Stimulated activated naive CD8-positive, alpha-beta T cell treated with anti-CD3 and anti-CD28 coated beads, Interleukin-15, amount 100 ng/mL, for 72 hours (primary cell): ENCODE measurements at places on chromosomes 7 and 10.

DNA sequence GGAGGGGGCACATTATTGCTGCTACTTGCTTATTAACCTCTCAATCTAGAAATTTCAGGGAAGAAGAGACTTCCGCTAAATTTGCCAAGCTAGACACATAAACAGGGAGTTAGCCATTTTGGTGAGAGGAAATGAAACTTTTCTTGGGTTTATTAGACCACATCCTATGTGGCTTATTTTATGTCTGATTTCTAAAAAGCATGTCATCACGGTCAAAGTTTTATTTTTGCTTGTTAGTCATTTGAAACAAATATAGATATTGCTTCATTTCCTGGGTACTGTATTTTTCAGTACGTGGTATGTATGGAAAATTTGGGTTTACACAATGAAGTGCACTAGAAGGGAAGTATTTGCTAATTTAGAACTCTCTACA, 144.1 kb downstream of the TCF7L2 start:
- no peak for DNase-seq

DNA sequence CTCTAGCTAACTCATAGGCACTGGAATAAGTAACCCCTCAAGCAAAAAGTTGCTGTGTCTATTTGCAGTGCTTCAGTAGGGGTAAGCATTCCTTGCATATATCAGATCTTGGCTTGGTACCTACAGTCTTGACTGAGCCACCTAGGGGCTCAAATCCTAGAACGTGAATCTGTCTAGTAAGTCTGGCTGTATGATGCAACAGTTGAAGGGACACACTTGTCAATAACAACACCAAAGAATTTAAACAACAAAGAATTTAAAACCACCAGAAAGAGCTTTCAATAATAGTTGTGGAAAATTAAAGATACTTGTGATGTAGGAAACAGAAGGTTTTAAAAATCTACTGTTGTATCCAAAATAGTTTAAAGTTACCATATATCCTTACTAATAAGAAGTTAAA, 65.4 kb downstream of the EBLN1 start:
- DNase-seq: no peak

- no peak for DNase-seq
Measured at GRCh38 chr7:77205706-77206105, 6.1 kb upstream of the FGL2 start.

DNA sequence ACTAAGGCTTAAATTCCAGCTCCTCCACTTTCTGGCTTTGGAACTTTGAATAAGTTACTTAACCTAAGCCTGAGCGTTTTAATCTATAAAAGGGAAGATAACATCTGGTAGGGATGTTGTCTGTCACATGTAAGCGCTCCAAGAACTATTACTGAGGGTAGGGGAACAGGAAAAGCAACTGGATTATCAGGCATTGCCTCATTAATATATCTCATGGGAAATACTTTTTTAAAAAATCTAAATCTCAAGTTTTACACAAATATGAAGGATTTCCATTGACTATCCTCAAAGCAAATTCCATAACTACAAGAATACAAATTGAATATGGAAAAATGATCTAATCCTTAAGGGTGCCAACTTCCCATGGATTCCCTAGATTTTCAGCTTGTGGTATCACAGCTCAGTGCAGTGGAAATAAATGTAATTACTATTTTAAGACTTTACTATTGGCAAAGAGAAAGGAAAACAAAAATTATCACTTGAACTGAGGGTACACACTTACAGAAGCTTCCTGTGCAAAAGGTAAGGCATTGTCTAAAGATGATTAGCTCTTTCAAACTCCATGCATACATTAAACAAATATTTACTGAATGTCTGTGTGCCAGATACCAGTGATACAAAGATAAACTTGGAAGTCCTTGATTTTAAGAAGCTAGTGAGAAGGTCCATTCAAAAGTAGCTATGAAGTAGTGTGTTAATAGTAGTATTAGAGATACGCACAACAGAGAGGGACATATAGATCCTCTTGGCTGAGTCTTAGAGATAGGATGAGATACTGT, 38.4 kb downstream of the NT5C2 start:
- no peak for DNase-seq

GRCh38 chr7:50308203-50308531, 3.7 kb downstream of the IKZF1 start:
- no peak for DNase-seq

DNA sequence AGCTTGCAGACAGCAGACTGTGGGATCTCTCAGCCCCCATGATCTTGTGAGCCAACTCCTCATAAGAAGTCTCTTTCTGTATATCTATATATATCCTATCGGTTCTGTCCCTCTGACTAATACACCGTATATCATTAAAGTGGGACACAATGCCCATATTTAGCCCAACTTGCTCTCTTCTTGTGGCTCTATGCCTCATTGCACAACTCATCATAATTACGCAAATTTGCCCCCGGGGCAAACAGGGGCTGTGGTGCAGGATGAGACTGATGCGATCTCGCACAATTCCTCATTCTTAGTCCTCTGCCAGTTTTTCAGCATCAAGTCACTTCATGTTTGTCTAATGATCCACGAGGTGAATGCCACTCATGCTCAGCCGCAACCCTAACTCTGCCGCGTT, 183.2 kb downstream of the PRPF18 start:
- DNase-seq: no peak

GRCh38 chr10:108894402-108895301, 1028.7 kb downstream of the XPNPEP1 start:
- DNase-seq: no peak

- DNase-seq: no peak
Measured at GRCh38 chr7:99707096-99707495, 27.3 kb upstream of the CYP3A5 start.

DNA sequence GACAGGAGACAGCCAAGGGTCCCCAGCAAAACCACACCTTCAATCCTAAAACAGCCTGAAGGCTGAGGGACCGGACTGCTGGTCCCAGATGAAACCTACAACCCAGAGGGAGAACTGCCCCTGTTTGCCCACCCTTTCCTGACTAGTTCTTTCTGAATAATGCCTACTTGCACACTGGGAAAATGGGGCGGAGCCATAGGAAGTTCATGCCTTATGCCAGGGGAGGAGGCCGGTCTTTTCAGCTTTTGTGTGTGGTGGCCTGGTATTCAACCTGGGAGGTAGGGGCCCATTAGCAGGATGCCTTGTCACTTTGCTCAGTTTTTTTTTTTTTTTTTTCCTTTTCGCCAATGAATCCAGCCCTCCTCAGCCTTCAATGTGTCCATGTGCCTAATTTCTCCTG, 20.7 kb downstream of the TOMM7 start:
- no peak for DNase-seq

DNA sequence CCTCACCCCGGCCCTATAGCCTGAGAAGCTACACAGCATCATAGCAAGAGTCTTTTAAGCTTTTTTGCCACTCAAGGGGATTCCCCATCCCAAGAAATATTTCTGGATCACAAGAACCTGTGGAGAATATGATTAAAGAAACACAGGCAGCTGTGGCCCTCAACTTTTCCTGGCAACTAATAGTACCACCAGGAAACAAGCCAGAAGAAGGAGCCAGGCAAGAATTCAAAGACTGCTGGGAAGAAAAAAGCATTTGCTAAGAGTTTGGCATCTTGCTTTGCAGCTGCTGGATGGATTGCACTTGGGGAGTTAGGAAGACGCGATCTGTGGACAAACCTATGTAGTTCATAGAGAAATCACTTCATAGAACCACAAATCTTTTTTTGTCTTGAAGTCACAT, 437.8 kb downstream of the PLXDC2 start:
- DNase-seq: no peak

DNA sequence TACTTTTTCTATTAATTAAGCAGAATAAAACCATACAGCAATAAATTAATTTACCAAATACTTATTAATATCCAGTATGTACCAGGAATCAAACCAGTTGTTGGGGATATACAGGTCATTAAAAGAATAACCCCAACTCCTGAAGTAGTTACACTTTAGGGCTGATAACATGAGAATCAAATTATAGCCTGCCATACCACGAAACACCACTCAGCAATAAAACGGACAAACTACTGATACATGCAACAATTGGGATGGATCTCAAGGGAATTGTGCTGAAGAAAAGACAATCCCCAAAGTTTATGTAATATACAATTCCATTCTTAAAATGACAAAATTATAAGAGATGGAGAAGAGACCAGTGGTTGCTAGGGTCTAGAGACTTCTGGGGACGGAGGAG, 22.7 kb downstream of the MCMBP start:
- DNase-seq: no peak

DNA sequence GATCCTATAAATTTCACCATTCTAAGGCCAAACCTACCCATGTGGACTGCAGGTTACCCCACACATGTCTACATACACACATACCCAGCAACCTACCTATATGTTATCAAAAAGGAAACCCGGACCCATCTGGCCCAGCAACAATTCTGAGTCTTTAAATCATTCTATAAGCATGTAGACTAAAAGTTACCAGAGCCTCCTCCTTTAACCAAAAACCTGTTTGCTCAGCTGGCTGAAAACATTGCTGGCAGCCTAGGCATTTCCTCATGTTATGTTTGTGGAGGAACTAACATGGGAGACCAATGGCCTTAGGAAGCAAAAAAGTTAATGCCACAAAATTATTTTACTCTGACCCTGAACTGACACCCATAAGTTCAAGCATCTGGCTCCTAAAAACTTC, 5.3 kb upstream of the ADCK2 start:
- no peak for DNase-seq

- DNase-seq: no peak
Measured at GRCh38 chr10:113882240-113882639, 27.8 kb downstream of the NHLRC2 start.

DNA sequence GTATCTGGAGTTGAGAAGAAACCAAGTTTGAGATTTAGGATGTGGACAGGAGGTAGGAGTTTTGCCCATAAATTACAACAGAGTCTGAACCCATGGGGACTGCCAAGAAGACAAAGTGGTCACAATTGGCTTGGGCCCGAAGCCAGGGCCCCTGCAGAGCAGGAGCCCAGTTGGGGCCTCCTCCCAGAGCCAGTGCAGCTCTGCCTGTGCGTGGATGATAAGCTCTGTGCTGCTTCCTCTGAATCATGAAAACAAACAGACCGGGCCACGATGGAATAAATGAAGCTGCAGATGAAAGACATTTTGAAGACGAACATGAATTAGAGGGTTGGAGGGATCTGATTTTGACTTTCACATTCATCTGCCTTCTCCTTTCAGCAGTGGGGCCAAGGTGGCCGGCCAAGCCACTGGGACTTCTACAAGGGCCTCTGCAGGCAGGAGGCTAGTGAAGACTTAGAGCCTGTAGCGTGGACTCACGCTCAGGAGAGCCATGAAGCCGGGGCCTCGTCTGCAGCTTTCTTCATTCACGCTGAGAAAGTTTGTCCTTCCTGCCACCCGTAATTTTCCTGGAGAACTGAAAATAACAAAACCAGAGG, 156.8 kb upstream of the LYZL1 start:
- DNase-seq: no peak

- no peak for DNase-seq
Measured at GRCh38 chr7:42315103-42315502, 78.1 kb upstream of the GLI3 start.
